ENCODE measurements at places on chromosomes 2 and 18.
A peak's percentile ranks its signal among the peaks of the same experiment; 100 is the strongest.

GRCh38 chr2:40646642-40647041 lies 194.8 kb upstream of the SLC8A1 start:
- DNase-seq = no peak

- no peak for DNase-seq
These were observed 28.6 kb upstream of the POU3F3 start for GRCh38 chr2:104825124-104825865.

DNA sequence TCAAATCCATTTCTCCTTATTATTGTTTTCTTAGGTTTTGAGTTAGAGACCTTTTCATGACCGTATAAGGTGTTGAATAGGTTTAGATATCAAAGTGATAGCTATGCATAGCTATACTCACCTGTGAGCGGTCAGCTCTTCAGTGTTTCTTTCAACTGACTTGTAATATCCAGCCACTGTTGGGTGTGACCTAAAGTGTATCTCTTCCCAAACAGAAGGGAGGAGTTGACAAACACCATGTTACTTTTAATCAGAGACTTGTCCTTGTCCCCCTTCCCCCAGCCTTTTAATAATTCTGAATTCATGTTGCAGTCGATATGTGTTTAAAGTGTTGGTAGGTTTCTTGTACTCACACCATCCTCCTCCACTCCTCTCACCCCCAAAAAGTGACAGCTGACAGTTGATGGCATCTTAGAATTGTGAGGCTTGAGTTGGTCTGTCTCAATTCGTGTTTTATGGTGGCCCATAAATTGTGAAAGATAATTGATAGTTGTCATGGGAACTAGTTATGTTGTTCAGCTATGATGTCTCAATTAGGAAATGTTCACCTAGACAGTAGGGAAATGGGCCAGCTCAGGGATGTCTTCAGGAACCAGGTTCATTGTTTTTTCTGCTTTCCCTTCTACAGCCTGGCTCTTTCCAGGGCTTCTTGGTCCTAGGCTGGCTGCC lies 12.0 kb downstream of the NEDD4L start:
- DNase-seq = no peak

DNA sequence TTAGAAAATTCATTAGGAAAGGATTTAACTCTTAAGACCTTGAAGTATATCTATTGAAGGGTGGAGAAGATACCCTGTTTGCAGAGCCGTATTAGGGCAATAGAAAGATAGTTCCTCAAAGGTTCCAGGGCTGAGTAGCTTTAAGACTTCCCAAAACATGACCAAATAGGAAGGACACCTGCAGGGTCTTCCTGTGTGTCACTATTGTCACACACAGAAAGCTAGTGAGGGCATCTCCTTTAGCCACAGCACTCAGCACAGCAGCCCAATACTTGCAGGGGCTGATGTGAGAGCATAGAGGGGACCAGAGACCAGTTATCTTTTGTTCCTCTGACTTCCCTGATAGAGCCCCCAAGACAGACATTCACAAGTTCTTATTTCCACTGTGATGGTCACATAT lies 93.7 kb downstream of the PAX3 start:
- DNase-seq = no peak

DNA sequence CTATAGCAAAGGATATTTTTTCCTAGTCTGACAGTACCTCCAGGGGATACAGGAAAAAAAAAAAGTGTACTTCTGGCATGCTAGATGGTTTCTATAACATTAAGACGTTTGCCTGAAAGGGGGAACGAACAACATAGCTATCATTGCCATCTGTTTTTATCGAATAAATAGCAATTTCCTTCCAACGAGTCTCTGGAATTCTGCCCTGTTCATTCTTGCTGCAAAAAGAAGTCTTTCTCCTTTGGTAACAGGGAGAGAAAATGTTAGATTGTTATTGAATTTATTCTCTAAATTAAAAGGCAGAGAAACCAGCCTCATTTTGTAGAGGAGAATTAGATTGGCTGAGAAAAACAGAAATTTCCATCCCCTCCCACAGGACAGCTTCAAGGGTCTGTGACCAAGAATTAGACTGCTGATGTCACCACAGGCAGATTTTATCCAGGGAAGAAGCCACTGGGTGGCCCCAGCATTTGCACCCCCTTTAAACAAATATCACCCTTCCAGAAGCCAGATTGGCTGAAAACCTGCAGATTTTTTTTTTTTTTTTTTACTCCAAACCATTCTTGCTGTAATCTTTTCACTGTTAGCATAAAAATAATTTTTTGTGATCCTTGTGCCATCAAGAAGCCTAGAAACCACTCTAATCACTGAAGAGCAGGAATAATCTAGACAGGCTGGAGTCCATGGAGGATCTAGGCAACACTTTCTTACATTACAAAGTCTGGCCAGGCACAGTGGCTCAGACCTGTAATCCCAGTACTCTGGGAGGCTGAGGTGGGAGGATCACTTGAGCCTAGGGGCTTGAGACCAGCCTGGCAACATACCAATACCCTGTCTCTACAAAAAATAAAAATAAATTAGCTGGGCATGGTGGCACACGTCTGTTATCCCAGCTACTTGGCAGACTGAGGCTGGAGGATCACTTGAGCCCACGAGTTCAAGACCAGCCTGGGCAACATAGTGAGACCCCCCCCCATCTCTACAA lies 12.0 kb downstream of the WDFY1 start:
- no peak for DNase-seq

- DNase-seq = peak; percentile 21
These were observed 7.2 kb downstream of the BOLL start for GRCh38 chr2:197777823-197778407.

DNA sequence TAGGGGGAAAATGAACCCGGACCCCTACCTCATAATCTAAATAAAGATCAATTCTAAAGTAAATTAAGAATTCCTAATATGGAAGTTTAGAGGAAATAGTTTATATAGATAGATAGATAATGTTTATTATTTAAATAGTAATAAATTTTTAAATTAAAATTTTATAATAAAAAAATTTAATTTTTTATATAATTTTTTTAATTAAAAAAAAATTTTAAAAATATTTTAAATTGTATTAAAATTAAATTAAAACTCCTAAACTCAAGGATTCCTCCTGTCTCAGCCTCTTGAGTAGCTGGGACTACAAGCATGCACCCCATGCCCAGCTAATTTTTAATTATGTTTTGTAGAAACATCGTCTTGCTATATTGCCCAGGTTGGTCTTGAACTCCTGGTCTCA lies 186.9 kb upstream of the VRK2 start:
- DNase-seq = no peak

DNA sequence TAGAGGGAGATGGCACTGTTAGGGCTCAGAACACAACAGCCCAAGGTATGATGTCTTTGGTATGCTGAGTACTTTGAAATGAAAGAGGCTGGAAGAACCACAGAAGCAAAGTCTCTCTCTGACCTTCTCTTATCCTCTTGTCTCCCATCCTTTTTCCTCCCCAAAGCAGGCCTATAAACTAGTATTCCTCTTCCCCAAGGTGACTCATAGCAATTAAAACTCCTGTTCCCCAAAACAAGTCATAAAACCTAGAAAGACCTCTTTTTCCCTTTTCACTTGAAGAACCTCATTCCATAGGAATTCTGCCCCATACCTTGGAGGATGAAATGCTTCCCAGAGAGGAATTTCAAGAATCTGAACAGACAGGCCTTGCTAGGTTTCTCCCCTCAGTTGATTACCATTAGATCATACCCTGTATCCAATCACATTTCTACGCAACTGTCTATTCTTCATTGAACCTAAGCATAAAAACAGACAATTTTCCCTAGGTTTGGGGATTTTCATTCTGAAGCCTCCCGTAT lies 25.7 kb downstream of the MDH1 start:
- DNase-seq = no peak

DNA sequence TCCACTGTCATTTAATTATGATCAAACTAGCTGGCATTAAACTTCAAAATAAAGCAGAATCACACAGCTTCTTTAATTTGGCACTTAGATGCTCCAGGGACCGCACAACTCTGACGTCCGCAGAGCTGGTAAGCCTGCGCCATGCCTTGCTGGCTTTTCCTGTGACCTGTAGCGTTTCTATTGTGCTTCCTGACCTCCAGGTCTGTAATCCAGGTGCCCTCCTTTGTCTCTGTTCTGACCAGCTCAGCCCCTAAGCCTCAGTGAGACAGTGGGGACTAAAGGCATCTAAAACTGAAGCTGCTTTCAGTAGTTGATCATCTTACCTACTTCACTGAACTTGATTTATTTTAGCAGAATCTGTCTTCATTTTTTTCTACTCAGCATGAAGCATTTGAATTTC lies 249.7 kb upstream of the RGPD4 start:
- no peak for DNase-seq

GRCh38 chr18:63095768-63096167 lies 223.8 kb downstream of the BCL2 start:
- DNase-seq = no peak

GRCh38 chr2:131641414-131642206 lies 113.9 kb downstream of the CCDC74A start:
- DNase-seq = no peak

DNA sequence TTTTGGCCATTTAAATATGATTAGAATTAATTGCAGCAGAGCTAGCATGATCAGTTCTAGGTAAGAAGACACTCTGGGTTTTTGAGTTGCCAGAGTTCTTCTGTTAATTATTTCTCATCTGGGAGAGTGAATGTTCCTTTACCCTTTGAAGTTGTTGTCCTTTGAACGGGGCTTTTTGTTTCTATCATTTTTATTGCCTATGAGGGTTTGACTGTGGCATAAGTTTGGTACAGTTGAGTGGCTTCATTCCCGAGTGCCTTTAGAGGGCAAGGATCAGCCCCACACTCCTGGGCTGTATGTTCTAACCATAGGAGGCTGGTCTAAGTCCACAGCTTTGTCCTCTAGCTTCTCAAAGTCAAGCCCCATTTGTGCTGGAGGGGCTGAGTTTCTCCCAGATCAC lies 804.3 kb downstream of the KCNJ3 start:
- DNase-seq = no peak

GRCh38 chr18:30889519-30890301 lies 152.8 kb downstream of the DSC3 start:
- DNase-seq = no peak

DNA sequence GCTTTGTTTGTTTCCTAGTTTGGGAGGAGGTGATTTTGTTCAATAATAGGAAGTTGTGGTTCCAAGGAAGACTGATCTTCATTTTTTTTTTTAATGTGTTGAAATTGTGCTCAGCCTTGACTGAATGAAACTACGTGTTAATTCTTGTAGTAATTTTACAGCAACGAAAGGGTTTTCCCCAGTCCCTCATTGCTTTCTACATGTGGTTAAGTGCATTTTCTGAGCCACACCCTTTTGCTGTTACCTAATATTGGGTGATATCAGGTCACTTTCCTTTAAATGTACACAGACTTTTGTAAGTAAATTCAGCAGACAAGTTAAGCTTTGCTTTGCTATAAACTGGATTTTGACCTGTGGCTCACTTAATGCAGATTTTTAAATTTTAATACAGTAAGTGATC lies 73.6 kb downstream of the OTX1 start:
- no peak for DNase-seq

DNA sequence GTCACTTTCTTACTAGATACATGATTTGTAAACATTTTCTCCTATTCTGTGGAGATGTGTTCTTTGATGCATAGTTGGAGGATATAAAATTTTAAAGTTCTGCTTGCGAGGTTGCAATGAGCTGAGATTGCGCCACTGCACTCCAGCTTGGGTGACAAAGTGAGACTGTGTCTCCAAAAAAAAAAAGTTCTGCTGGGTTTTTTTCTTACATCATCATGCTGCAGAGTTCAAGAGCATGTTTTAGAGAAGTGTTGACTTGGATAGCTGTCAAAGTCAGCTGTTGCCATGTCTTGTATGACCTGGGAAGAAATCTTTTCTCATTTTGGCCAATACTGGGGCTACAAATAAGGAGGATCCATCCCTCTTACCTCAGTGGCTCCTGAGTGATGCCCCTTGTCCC lies 71.3 kb downstream of the UGGT1 start:
- DNase-seq = no peak

DNA sequence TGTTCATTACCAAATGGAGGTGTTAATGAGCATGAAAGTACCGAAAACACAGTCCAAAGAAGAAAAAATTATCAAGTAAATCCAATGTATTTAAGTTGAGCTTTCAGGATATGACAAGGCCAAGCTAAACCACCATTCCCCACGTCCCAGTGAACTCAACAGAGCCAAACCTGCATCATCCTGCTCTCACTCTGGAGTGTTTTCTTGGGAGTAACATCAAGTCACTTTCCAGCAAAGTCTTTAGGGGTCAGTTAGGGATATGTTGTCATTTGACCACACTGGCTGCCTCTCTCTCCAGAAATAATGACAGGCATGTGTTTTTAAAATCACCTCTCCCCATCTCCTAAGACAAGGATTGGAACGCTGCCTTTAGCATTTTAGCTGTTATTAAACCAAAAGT lies 140.5 kb downstream of the SRBD1 start:
- DNase-seq = no peak

DNA sequence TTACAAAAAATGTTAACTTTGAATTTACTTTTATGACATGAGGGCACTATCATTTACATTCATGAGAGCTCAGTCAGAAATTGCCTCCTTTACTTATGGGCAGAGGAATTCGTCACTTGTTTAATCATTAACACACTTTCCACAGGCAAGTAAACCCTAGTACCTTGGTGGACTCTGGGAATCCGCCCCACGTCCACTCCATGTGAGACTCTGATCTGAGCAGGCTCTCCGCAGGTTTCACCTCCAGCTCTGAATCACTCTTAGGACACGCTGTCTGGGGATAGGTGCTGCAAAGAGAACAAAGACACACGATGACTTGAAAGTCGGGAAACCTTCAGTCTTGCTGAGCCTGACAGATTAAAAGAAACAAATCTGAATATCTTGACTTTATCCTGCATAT lies 73.6 kb downstream of the LPIN2 start:
- no peak for DNase-seq

DNA sequence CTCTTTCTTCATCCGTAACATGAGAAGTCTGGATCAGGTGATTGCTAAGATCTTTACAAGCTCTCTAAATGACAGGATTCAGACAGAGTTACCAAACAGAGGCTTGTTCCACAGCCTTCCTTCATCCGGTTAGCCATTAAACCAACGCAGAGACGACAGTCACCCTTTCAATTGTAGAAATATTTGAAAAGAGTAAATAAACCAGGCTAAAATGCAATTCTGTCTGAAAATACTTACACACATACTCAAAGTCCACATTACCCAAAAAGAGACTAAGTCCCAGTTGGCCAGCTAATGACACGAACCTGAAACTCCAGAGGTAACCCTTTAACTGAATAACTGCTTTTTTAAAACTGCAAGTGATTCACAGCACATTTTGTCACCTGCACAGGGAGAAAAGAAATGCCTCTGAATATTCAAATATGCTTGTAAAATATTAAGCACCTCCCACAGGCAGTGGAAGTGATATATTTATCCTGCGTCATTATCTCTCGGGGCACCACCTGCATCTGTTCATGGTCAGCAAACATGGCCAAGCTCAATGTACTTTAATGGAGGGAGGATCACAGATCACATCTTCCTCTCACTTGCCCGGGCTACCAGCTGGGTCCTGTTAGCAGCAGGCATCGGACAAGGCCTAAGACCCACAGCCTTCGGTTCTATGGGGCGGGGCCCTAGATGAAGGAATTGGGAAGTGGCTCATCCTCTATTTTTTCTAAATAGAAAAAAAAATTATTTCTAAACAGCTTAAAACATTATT lies 38.8 kb upstream of the DNER start:
- no peak for DNase-seq

- no peak for DNase-seq
These were observed 18.9 kb downstream of the MBD5 start for GRCh38 chr2:148039783-148040182.

- DNase-seq = no peak
These were observed 177.2 kb downstream of the NEDD4L start for GRCh38 chr18:58221060-58221725.
